NCI-H2081 treated with DMSO at 0.1 percent for 48 hours (cell line): ENCODE measurements at places on chromosomes 11 and 22.
A peak's percentile ranks its signal among the peaks of the same experiment; 100 is the strongest.

DNA sequence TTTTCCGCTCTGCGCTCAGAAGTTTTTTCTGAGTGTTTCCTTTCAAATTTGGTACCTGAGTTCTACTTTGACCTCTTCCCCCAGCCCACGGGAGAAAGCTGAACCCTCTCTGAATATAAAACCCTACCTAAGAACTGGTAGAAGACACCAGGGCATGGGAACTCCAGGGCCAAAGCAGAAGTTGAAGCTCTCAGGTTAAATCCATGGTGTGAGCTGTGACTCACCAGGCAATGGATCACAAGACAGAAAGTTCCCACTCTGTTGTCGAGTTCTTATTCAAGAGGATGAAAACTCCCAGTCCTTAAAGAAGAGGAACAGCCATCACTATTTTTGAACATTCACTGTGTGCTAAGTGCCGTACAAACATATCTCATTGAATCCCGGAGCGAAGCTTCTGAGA is 8.9 kb downstream of the TMEM218 start:
- no peak for DNase-seq

DNA sequence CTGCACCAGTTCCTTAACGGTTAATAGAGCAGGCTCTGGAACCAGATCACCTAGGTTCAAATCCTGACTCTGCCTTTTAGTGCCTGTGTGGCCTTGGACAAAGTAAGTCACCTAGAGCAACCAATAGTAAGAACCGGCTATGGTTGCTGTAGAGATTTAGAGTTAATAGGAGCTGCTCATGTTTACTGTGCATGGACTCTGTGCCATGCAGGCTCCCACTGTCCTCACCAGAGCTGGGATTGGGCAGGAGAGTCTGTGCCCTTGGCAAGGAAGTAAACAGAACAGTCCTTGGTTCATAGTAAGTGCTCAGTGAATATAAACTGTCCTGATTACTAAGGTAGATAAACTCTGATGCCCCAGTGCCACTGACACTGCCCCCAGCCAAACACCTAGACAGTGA is 1.4 kb upstream of the TP53I11 start:
- DNase-seq: no peak

GRCh38 chr11:61828379-61828628 is 204 bp downstream of the FADS2 start:
- DNase-seq: no peak

GRCh38 chr11:131447898-131448297 is 77.5 kb downstream of the NTM start:
- no peak for DNase-seq

DNA sequence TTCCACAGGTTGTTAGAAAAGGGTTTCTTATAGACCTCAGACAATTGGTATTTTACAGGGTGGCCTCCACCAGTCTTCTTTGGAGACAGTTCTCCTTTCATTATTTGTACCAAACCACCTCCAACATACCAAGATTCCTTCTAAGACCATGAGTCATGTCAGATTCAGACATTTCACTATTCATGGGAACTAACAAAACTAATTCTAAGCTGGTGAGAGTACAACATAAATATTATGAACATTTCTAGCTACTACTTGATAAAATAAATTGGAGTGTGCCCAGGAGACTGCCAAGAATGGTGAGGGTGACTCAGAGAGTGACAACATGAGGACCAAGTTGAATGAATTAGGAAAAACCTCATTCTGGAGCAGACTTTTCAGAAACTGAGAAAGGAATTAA is 494.6 kb upstream of the LRRC4C start:
- no peak for DNase-seq

DNA sequence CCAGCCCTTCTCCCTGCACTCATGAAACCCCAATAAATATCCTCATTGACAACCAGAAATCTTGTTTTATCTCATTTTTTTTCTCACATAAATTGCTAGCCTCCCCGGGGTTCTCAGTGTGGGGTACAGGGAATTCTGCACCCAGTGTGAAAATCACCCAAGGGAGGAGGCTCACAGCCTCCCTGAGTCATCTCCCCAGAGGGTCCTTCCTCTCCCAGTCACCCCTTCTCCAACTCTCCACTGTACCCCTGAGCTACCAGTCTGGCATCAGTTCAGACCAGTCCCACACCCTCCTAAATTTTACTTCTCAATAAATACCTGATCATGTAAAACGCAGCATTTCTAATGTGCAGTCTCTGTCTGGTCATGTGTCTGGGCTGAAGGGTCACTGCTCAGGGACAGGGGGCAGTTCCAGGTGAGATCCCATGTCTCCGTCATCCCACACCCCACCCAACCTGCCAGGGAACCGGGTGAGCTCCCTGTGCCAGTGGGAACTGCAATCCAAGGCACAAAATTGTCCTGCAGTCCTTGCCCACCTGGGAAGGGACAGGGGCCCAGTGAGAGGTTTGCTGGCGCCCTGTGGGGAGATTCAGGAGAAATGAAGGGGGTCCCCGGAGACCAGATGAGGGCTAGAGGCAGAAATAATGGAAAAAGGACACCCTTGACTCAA is 8.3 kb downstream of the IGLL5 start:
- no peak for DNase-seq

DNA sequence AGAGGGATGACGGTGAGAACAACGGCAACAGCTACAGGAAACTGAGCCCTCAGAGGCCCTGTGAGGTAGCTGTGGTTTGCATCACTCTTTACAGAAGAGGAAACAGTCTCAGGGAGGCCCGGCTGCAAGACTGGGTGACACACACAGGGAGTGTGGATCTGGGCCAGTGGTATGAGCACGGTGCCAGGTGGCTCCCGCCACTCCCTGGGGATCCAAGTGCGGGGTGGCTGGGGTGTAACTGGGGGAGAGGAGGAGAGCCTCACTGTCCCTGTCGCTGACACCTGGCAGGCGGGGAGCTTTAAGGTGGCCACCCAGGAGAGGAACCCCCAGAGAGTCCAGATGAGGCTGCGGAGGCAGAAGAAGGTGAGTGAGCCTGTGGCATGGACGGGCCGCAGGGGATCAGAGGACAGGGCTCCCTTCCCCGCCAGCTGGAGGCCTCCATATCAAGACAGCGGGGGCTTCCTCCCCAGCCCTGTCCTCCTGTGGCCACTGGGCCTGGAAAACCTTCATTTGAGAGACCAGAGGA is 5.6 kb downstream of the RGL4 start:
- DNase-seq: no peak

DNA sequence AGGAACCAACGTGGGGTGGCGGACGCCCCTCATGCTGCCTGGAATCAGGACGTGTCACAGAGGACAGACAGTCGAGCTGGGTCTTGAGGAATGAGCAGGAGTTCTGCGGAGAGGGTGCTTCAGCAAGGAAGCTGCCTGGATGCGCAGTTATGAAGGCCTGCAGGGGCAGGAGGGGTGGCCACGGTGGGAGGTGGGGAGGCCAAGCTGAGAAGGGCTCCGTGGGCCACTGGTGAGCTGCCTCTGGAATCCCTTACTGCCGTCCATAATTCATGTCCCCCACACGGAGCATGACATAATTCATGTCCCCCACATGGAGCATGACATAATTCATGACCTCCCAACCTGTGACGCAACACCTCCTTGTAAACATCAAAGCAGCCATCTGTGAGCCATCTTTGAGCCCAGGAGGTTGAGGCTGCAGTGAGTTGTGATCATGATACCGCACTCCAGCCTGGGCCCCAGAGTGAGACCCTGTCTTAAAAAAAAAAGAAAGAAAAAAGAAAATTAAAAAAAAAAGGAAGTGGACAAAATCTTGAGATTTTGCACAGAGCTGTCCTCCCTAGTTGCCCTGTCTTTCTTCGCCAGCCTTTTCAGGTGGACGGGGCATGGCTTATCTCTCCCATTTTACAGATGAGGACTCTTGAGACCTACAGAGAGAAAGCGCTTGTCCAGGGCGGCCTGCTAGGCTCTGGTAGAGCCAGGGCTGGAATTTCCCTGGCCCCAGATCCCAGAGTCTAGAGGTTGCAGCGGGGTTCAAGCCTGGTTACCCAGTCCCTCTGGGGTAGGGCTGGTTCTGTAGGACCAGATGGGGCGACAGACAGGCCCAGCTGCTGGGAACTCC is 24.3 kb upstream of the PICK1 start:
- DNase-seq: no peak

- DNase-seq: no peak
Measured at GRCh38 chr11:10778217-10778970, 27.3 kb downstream of the CTR9 start.

DNA sequence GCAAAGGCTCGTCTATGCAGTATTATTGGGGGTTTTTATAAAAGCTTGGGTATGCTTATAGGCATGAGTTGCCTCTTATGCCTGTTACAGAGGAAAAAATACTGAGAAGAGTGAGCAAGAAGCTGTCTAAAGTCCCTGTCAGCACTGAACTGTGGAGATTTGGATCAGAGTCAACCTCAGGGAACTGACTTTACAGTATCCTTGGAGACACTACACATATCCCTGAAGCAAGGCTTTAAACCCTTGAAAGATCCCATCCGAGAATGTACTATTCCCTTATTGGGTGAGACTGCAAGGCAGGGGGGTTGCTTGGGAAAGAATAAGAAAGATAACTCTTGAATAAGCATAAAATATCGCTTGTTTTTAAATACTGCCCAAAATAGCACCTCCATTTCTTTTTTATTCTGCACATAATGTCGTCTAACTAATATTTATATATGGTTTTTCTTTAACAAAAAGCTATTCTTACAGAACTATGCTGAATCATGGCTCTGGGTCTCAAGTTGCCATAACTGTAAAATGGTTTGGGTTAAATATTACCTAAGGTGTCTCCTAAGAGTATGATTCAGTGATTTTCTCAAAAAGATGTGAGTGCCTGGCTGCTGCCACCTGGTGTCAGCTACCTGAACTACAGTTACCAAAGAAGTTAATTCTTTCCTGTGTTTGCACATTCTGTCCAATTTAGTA is 1062.8 kb downstream of the DLG2 start:
- no peak for DNase-seq

DNA sequence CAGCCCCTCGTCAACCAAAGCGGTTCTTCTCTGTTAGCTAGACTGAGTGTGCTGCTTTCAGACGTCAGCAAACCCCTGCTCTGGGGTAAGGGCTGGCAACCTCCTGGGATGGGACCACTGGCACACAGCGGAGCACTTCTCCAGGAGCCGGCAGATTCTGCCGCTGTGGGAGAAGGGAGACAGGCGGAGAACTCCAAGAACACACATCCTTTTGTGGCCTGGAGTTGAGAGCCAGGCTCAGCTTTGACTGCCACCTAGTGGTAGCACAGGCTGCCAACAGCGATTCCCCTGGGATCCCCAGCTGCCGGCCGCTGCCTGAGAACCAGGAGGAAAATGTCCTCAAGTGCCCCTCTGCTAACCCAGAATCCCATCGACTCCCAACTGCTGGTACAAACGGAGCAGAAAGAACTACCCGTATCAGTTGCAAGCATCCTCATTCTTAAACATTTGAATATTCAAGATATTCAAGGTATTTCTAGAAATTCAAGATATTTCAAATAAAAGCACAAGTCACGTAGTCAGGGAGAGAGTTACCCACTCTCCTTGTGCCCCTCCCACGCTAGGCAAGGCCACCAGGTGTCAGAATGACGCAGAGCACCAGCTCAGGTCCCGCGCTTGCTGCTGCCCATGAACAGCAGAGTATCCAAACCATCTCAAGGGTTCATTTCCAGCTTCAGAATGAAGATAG is 4.9 kb downstream of the LTO1 start:
- DNase-seq: peak; percentile 13

GRCh38 chr11:44944853-44945235 is 5.8 kb downstream of the TP53I11 start:
- DNase-seq: no peak

DNA sequence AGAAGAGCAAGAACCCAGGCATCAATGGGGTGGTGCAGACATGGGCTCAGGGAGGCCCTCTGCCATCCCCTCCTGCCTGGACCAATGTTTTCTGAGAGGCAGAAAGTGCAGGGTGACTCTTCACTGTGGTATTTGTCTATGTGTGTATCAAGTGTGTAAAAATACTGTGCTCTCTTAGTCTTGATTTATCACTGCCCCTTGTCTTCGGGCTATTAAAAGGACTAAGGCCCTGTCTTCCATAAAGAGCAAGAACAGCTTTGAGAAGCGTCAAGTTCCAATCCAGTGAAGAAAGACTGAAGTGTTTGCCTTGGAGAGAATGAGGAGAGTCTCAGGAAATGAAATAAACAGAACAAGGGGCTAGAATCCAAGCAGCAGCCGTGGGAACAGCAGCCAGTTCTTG is 14.4 kb downstream of the PRSS23 start:
- DNase-seq: no peak

GRCh38 chr11:121841487-121842191 is 274.4 kb downstream of the BLID start:
- DNase-seq: no peak

DNA sequence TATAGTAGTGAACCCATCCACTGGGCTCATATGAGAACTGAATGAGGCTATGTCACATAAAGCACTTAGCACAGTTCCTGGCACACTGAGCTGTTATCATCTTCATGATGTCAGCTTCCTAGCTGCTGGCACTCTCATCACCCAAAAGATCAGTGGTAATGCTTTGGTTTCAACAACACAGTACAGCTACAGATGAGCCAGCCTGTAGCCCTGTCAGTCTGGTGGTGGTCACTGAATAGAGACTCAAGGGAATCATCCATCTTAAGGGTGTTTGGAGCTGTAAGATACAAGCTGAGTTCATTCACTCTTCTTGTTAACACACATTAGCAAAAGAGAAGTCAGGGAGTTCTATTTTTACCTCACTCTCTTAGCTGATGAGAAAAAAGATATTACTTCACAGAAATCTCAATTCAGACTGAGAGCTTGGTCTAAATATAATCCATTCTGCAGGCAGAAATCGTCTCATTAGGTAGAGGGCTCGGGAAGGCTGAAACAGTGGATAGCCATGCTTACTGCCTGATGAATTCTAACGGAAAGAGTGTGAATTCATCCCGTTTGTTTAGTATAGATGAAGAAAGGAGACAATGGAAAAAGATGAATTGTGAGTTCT is 6.3 kb upstream of the SLC1A2 start:
- no peak for DNase-seq

DNA sequence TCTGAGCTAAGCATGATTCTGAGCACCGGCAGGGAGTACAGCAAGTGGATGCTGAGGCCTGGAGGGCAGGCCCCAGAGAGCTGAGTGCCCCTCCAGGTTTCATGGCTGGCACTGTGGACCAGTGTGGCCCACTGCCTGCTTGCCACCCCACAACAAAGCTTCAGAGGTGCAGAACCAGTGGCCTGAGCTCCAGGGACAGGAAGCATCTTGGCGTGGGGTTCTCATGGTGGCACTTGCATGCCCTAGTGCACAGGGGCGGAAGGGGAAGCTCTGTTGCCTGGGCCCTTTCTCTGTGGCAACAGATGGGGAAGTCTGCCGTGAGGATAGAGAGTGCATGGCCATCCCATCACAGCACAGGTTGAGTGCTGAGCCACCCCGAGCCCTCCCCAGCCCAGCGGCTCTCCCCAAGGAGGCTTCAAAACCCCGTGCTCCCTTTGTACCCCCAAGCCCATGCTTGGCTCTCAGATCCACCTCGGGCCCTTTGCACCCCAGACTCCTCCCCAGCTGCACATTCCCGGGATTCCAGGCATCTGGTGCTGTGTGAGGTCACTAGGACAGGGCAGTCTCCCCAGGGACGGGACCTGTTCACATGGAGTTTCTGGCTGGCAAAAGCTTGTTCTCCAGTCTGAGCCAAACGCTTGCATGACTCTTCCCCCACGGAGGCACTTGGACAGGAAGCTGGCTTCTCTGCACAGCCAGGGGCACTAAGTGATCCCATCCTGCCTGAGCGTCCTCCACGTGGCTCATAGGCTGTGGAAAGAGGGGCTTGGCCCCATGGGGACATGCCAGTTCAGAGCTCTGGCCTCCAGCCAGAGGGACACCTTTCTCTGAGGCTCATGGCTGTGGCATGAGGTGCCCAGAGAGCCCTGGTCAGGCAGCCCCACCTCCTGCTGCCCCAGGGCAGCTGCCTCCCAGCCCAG is 4.2 kb downstream of the SLC25A1 start:
- no peak for DNase-seq
